CD4-positive, alpha-beta T cell treated with Interleukin-12 subunit alpha and Interleukin-12 subunit beta, for 1 hour (primary cell): ENCODE measurements at places on chromosomes 13 and 19.

DNA sequence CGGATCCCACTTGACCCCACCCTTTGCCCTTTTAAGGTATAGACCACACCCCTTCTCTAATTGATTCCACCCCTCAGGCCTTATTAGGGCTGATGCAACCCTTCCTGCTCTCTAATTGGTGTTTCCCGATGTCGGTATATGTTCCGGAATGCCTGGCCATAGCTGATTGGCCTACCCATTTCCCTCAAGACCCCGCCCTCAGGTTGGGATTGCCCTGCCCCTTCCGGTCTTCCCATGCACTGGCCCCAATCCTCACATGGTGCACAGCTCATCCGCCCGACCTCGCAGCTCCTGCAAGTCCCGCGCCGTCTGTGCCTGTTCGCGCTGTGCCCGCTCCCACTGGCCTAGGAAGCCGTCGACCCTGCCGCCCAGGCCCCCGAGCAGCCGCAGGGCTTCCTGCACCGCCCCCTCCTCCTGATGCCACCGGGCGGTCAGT, 18.1 kb downstream of the TSKS start:
- DNase-seq = no peak

- no peak for DNase-seq
Observed at GRCh38 chr13:99738626-99739025, 232.9 kb downstream of the ZIC5 start.

GRCh38 chr13:38308736-38309135, 40.9 kb upstream of the UFM1 start:
- DNase-seq = no peak

DNA sequence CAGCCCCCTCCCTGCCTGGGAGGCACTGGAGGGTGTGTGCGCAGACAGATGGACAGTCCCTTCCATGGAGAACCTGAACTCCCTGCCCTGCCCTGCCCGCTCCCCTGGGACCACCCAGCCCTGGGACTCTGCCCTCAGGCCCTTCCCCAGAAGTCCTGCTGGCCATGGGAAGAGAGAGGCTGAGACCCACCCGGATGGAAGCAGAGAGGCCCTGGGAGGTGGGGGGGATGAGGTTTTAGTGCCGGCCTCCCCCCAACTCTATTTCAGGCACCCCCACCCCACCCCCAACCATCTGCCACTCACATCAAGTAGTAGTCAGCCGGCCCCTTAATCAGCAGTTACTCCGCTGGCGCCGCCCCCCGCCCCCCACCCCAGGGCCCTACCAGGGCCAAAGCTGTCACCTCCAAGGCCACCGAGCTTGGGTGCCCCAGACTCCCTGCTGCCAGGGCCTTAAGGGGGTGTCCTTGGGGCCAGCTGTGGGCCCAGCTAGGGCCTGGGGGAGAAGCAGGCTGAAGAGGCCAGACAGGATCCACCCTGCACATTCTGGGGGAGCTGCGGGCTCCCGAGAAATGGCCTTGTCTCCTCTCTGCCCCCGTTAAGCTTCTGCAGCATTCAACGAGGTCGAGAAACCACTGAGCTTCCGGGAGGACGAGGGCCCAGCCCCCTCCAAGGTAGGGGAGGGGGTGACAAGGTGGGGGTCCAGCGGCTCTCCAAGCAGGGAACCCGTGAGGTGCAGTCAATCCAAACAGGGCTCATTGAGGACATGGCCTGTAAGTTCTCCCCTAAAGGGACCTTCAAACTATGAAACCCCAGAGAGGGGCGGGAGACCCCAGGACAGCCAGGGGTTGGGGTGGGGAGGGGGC, 17.4 kb downstream of the NMRK2 start:
- no peak for DNase-seq

DNA sequence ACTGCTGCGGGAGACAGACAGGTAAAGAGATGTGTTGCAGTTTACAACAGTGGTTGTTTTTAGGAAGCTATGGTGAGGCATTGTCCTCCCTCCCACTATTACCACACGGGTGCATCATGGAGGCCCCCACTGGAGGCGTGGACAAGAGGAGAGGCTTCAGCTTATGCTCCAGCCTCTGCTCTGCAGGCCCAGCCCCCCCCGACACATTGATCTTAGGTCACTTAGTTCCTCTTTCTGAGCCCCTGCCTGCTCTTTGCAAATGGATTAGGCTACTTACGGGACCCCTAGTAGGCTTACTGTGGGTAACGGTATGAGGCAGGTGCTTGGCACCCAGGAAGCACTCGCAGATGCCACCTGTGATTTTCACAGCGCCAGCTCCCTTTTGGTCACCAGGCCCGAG, 123.9 kb downstream of the SLC7A1 start:
- DNase-seq = no peak

- no peak for DNase-seq
Observed at GRCh38 chr13:45781553-45782326, 69.8 kb downstream of the SIAH3 start.

DNA sequence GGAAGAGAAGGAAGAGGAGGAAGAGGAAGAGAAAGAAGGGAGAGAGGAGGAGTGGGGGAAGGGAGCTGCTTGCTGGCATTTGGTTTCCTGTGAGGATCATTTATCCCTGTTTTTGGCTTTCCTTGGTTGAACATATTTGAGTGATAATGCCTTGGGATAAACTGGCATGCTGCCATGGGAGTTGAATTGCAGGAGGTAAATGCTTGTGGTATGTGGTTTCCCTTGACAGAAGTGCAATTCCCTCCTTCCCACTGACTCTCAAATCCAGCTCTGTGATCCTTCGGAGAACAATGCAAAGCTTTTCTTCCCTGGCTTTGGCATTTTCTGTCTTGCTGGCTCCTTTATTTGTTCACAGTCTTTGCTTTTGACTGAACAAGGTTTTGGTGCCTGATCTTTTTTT, 27.2 kb upstream of the CBY2 start:
- no peak for DNase-seq

GRCh38 chr19:52692431-52693008, 42.3 kb downstream of the ZNF611 start:
- DNase-seq = no peak

- DNase-seq = no peak
Observed at GRCh38 chr19:8429044-8429443, 15.7 kb upstream of the HNRNPM start.

DNA sequence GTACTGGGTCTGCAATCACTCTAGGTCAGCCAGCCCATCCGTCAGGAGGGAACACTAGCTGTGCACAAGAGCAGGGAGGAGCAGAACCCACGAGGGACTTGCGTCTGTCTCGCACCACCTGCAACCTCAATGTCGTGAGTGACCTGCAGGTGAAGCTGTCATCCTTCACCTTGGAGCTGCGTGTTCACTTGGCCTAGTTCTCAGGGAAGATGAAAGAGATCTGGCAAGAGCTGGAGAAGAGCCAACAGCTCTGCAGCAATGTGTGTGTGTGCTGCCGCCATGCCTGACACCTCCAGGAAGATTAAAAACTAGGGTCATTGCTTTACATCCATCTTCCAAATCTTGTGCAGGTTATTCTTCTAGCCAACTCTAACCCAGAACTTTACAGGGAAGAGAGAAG, 117.6 kb upstream of the MRI1 start:
- no peak for DNase-seq

- peak; percentile 38 for DNase-seq
Observed at GRCh38 chr13:24997367-24997967, 98.5 kb upstream of the PABPC3 start.

DNA sequence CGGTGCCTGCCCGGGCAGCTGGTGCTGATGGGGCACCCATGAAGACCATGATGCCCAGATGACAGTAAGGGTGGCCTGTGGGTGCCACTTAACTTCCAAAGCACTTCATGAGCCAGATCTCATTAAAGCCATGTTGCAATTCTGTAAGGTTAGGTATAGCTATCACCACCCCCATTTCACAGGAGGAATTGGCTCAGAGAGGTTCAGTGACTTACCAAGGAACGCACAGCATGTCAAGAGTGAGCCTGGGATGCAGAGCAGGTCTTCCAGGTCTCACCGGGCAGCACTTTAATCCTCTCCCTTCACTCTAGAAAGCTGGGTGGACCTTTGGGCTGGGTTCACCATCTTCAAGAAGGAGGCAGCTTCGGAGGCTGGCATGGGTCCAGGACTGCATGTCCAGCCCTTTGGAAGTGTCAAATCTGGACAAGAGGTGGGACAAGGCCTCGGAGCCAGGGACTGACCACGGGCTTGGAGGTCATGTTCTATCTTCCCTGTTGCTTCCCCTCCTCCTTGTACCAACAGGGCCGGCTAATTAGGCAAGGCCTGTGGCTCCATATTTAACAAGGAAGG, 189.8 kb downstream of the URI1 start:
- DNase-seq = no peak

- no peak for DNase-seq
Observed at GRCh38 chr19:23509686-23510450, 114.6 kb upstream of the ZNF91 start.

DNA sequence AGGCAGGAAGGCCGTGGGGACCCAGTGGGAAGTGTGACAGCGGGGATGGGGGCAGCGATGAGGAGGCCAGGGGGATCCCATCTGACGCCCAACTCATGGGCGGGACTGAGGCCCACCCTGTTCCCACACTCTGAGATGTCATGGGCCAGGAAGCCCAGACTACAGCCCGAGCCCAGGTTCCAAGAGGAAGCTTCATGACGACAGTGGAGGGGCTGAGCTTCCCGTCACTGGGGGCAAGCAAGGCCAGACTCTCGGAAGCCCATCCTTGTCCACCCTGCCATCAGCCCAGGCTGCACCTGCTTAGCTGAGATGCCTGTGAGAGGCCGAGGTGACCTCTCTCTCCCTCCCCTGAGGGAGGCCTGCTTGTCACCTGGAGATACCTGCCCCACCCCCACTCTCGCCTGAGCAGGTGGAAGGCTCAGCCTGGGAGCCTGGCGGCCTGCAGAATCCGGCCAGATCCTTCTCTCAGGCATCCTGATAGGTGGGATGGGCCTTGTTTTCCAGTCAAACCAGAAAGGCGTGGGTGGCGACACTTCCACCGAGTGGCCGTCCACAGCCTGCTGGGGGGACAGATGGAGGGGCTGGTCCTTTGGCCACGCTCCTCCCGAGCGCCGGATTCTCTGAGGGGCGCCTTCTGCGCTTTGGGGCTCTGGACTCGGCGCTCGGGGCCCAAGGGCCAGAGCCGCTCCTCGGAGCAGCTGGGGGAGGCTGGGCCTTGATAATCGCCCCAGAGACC, 4.8 kb downstream of the ZBTB7A start:
- DNase-seq = no peak

DNA sequence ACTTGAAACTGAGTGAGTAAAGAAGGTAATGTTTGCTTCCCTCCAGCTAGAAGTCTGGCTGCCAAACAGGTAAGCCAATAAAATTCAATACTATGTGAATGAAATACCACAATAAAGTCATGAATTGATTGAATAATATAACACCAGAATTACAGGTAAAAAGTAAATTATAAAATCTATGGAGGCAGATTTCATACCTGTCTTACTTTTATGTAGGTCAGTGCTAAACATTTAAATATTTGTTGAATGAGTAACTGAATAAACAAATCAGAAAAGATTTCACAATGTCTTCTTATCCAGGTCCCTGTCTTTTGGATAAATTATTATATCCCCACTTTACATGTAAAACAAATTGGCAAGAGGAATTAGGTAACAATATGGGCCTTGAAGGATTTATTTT, 62.7 kb downstream of the MICU2 start:
- no peak for DNase-seq

DNA sequence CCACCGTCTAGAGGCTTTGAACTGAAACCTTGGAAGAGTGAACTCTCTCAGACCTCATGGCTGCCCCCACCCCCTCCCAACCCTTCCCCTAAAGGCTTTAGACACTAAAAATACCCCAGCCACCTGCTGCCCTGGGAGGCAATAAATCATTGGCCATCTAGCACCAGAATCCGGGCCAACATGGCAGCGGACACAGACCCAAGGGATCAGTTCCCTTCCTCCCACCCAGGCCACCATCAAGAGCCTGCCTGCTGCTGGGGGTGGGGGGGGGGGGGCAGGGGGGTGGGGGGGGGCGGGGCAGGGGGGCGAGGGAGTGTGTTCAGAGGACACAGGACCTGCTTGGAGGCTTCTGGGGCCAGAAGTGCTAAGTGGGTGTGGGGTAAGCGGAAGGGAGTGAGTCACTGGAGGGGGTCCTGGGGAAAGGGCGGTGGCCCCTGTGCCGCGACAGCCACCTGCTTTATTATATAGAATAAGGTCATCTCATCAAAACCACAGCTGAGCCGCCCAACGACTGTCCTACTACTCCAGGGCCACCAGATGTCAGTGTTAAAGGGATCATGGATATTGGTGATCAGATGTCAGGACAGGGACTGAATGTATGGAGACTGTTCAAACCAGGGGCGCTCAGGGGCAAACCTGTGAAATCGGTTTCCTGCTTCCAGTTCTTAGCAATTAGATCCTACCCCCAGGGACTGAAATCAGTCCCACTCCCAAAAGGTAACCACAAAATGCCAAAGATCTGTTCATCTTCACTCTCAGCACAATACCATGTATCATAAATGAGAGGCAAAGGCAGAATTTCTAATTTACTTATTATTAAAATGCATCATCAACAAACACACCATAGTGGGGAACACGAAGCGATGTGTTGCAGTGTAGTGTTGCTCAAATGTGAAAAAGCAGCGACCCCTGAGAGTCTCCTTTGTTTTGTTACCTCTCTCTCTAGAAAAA, 24.3 kb downstream of the ARL11 start:
- peak; percentile 23 for DNase-seq

- DNase-seq = no peak
Observed at GRCh38 chr13:19158006-19158405, 23.6 kb downstream of the TUBA3C start.
